Stimulated activated CD8-positive, alpha-beta memory T cell treated with anti-CD3 and anti-CD28 coated beads, Interleukin-7, amount 100 ng/mL, for 24 hours (primary cell): ENCODE measurements at places on chromosomes 7 and 10.

GRCh38 chr7:143492043-143492471 lies 14.4 kb downstream of the TAS2R41 start:
- DNase-seq, result no peak

DNA sequence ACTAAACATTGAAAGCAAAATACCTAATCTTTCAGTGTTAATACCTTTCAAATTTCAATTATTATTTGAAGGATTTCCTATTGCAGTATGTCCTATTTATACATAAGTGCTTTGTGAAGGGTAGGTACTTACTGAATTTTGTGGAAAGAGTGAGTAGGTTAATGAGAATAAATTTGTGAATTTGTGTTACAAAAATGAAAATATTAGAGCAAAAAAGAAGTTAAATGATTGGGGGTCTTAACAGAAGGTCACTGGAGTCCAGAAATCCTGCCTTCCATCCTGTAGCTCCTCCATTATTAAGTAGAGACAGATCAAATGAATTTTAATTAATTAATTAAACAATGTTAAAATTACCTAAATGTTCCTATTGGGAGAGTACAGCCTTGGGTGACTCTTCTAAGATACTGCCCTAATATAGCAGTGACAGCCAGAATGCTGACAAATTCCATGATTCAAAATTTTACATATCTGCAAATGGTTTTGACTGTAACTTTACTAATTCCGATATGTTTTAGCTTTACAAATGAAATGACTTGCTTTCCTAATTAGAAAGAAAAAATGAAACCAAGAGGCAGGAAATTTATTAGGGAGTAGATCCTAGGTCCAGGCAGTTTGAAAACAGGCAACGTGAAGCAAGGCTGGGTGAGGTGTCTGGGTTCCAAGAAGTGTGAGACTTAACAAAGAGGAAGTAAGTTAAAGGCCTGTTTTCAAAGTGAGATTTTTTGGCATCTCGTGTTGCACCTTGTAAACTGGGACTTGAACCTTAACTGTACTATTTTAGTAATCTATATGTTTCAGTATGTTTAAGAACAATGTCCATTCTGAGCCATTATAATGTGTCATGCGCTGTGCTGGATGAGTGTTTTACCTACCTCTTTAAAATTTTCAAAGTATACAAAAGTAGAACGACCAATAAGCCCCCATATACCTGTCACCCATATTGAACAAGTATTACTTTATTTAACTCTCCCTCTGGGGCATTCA lies 1.5 kb downstream of the PIK3CG start:
- no peak for DNase-seq

- no peak for DNase-seq
These were observed 886 bp downstream of the NSUN6 start for GRCh38 chr10:18650404-18650997.

DNA sequence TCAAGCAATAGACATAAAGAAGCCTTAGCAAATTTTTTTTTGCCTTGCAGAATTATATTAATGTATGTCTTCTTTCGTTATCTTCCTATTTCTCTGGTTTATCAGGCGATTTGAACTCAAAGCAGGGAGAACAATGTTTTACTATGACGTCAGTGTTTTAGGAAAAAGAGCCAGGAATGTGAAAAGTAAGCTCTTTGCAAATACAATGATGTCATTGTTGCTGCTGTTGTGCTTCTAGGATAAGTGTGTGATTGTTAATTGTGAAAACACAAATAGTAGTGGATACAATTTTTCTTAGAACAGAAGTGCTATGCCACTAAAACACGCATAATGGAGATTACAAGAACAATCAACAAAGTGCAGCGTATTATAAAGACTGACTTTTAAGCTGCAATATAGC lies 9.5 kb upstream of the AUTS2 start:
- DNase-seq, result no peak

DNA sequence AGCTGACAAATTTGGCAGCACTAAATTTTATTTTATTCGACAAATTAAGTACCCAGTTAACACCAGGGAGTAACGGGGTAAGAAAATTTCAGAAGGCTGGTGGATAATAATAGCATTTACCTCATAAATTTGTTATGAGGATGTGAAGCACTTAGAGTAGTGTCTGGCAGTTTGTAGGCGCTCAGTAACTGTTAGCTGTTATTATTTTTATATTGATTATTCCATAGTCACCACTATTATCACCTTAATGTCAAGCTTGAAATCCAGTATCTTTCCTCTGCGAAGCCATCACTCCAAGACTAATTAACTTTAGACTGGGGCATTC lies 563 bp upstream of the COA1 start:
- no peak for DNase-seq

GRCh38 chr7:27123007-27123476 lies 7.5 kb downstream of the HOXA4 start:
- no peak for DNase-seq

DNA sequence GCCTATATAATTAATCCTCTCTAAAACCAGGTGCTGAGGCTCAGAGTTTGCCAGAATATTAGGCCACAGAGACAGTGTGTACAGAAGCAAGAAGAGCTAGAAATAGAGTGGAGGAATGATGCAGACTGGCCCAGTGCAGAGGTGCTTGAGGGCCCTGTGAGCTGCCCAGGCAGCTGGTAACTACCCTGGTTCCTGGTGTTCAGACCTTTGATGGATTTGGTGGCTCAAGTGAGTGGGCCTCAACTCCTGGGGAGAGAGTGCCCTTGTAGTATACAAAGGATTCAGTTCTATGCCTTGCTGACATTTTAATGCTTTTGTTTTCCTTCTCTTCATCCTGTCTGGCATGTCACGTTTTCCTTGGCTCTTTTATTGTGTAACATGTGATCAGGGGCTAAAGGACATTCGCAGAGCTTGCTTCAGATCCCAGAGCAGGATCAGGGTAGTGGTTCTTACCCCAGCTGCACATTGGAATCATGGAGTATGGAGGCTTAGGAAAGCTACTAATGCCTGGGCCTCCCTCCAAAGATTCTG lies 20.0 kb downstream of the LRRC4 start:
- no peak for DNase-seq

GRCh38 chr7:114293289-114294012 lies 121.2 kb upstream of the FOXP2 start:
- no peak for DNase-seq

DNA sequence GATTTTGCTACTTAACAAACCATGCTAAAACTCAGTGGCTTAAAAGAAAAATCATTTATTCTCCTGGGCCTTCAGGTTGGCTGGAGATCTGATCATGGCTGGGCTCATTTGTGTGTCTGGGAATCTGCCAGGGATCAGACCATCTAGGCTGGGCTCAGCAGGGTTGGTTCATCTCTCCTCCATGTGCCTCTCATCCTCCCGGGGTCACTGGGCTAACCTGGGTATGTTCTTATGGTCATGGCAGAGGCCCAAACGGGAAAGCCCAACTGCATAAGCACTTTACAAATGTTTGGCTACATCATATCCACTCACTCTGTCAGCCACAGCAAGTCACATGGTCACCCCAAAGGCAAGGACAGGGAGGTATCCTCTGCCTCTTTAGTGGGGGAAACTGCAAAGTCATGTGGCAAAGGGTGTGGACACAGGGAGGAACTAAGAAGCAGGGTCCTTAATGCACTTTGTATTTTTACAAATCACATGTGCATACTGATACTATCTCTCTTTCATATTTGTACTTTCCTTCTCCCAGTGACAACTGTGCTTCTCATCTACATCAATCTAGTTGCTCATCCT lies 231.4 kb downstream of the BUB3 start:
- DNase-seq, result no peak

- DNase-seq, result no peak
These were observed 83.8 kb downstream of the ABCA13 start for GRCh38 chr7:48255046-48255445.

- no peak for DNase-seq
These were observed 80.7 kb downstream of the INHBA start for GRCh38 chr7:41621953-41622831.

- DNase-seq, result no peak
These were observed 32.8 kb upstream of the ARHGAP12 start for GRCh38 chr10:31961277-31962074.

- DNase-seq, result no peak
These were observed 11.7 kb downstream of the PTPRE start for GRCh38 chr10:127918572-127918971.

DNA sequence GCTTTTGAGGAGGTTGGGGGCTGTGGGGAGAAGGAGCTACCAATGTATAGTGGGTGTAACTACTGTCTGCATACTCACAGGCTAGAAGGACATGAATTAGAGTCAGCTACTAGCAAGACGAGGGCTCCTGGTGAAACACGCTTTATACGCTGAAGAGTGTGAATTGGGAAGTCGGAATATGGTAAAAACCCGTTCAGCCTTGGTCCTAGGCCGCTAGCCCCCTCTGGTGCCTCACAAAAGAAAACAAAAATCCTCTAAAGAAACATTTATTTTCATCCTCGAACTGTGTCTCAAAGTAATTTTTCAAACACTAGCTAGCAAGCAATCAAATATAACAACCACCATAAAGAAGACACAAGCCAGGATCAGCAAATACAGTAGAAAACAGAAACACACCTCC lies 338.1 kb upstream of the SEMA3C start:
- no peak for DNase-seq

- DNase-seq, result no peak
These were observed 89.3 kb downstream of the DNMBP start for GRCh38 chr10:99920486-99920885.

DNA sequence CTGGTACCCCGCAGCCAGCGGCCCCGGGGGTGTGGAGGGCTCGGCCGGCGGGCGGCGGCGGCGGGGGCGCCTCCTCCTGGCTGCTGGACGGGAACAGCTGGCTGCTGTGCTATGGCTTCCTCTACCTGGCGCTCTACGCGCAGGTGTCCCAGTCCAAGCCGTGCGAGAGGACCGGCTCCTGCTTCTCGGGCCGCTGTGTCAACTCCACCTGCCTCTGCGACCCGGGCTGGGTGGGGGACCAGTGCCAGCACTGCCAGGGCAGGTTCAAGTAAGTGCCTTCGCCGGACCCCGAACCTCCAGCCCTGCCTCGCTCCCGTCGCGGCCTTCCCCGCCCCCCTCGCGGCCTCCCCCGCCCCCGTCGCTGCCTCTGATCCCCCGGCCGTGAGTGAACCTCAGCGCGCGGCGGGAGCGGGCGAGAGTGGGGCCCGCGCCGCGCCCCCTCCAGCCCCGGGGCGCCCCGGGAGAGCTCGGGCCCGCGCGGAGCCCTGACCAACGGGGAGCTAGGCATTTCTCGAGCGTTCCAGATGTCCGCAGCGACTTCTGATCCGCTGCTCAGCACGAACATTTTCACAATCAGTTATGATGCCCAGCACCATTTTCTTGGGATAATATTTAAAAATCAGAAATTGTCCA lies 727 bp downstream of the ATRNL1 start:
- DNase-seq, result no peak

GRCh38 chr7:150976529-150977381 lies 1.4 kb downstream of the KCNH2 start:
- no peak for DNase-seq

DNA sequence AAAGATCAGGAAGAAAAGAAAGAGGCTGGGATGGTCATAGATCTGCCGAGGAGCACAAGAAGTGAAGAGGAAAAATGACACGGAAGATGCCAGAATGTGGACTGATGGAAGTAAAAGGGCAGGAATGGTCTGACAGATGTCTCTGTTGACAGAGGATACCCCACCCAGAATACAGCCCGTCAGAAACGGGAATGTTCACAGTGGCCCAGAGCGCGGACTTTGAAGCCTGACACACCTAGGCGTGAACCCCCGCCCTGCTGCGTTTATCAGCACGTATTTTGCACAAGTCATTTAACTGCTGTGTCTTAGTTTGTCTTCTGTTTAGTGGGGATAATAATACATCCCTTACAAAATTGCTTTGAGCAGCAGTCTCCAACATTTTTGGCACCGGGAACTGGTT lies 27.1 kb downstream of the AKR1B1 start:
- no peak for DNase-seq

- no peak for DNase-seq
These were observed 78.1 kb downstream of the CALN1 start for GRCh38 chr7:72334066-72334465.

GRCh38 chr7:150341263-150342120 lies at the start of gene RARRES2:
TSS of gene RARRES2 (minus strand) at chr7:150341629. CDS start at chr7:150340609, 1,020 bp downstream.
- DNase-seq, result no peak

DNA sequence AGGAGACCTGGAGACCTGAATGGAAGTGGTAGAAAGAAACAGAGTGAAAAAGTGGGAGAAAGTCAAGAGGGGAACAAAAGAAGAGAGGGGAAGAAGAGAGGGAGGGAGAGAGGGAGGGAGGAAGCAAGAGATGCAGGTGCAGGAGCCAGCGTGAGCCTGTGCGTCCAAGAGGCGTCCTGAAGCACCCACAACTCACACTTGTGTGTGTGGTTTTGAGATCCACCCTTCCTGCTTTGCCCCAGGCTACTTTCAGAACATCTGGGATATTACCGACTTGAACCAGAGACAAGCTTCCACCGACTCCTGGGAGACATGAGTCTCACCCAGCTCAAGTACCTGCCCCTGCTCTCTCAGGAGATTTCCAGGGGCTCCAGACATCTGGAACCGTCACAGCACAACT lies 9.8 kb downstream of the AFAP1L2 start:
- no peak for DNase-seq

- DNase-seq, result no peak
These were observed 12.3 kb upstream of the OPN4 start for GRCh38 chr10:86642021-86642420.

DNA sequence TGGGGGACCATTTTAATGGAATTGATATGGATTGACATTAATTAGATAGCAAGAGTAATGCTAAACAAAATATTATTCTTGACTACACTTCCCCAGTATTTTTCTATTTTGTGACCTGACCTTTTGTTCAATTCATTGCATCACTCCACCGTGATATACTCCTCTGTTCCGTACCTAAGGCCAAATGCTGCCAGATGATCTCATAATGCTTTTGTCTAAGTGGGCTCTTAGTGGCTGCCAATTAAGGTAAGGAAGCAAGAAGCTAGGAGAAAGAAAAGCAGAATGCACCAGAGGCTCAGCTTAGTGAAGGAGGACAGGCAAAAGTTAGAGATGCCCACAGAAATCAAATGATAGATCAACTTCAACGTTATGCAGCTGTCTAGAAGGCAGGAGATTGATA lies 36.4 kb downstream of the FEZF1 start:
- DNase-seq, result no peak

DNA sequence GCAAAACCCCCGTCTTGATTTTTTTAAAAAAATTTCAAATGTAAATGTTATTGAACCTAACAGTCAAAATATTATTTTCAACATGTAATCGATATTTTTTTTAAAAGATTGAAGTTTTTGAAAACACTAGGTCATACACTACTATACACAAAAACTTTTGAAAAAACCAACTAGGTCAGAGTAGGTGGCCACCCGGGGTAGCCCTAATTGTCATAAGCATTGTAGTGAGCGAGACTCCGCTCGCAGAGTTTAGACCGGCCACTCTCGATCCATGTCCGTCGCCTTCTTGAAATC lies 417 bp downstream of the RFC2 start:
- DNase-seq, result no peak

DNA sequence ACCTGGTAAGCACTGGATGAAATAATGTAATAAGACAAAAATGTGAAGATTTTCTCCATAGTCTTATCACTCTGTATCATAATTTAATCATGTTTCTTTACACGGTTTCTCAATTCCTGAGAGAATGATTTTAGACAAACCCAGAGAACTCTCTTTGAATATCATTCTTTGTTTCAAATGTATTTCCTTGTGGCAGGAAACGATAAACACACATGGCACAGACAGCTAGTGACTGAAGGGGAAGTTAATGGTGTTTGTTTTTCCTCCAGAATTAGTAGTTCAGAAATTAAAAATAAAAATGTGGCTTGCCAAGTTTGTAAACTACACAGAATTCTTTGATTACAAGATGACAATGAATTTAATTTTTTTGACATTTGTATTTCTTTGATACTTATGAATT lies 163.7 kb upstream of the PRPS1L1 start:
- DNase-seq, result no peak

GRCh38 chr7:127677433-127678230 lies 25.6 kb downstream of the SND1 start:
- DNase-seq, result no peak
